ENCODE measurements at places on chromosomes 13 and 19.

DNA sequence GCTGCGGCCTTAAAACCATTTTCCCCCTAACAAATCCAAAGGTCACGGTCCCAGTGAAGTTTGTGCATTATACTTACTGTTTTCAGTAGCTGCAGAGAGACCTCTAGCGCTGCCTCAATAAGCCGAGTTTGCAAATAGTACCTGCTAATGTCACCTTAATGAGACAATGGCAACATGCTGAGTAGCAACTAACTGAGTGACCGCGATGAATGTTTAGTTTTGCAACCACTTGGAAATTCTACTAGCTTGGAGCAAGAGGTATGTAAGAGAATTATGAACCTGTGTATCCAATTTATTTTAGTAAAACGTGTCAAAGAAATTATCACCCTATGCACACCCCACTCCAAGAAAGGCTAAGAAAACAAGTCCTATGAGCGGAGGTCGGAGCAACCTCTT is 1.2 kb downstream of the KPNA3 start:
- DNase-seq: peak; percentile 40

DNA sequence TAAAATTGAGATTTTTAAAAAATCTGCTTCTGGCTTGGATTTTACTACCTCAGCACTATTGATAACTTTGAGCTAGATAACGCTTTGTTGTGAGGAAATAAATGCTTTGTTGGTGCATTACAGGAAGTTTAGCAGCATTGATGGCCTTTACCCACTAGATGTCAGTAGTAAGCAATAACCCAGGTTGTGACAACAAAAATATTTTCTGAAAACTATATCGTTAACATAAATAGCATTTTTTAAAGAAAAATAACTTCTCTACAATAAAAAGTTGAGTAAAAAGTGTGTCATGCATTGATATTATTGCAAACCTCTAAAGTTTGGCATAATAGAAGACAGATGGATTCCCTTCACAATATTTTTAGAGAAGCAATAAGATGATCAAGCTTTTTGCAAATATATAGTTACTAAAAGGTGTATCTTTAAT is 1246.5 kb downstream of the UQCRFS1 start:
- no peak for DNase-seq

- peak; percentile 38 for DNase-seq
Measured at GRCh38 chr13:73717632-73718031, 416.6 kb downstream of the KLF12 start.

GRCh38 chr13:26952551-26953143 is 192.1 kb upstream of the GPR12 start:
- no peak for DNase-seq

DNA sequence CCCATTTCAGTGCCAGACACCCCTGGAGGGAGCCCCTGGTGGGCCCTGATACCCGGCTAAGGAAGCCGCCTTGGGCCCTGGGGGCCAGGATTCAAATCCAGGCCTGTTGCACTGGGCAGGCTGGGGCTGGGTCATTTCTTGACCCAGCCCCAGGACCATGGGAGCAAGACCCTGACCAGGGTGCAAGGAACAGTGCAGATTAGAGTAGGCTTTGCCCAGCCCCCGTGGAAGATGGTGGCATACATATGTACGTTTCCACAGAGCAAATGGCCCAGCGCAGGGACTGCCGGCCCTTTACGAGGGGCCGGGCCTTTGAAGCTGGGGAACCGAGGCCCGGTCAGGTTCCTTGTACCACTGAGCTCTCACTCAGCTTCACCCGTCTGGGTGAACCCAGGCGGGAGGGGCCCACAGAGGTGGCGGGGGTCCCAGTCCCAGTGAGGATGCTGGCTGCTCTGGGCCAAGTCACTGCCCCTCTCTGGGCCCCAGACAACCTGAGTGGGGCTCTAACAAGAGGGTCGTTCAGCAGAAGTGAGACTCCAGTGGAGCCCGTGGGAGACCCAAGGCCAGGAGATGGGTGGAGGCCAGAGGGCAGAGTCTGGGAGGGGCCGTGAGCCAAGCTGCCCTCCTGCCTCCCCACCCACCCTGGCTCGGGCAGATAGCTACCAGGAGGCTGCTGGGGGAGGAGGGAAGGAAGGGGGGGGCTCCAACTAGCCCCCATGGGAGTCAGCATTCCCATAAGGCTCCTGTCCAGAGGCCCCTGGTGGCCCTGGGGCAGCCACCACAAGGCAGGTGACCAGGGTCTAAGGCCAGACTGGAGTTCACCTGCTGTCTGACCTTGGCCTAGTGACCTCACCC is 2.7 kb downstream of the MKNK2 start:
- no peak for DNase-seq

GRCh38 chr13:109720758-109721184 is 65.6 kb downstream of the IRS2 start:
- DNase-seq: no peak

DNA sequence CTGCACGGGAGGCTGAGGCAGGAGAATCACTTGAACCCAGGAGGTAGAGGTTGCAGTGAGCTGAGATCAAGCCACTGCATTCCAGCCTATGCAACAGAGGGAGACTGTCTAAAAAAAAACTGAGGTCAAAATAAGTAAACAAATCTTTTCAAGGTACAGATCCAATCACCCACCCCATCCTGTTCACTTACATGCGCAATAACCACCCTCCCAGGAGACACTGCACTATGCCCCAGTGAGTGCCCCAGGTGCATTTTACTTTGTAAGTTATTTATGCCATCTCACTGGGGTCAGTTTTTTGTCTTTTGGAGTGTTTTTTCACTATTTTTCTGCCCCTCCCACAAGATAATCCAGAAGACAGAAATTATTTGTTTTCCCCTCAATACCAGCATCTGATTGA is 6.9 kb upstream of the ZNF253 start:
- DNase-seq: no peak

DNA sequence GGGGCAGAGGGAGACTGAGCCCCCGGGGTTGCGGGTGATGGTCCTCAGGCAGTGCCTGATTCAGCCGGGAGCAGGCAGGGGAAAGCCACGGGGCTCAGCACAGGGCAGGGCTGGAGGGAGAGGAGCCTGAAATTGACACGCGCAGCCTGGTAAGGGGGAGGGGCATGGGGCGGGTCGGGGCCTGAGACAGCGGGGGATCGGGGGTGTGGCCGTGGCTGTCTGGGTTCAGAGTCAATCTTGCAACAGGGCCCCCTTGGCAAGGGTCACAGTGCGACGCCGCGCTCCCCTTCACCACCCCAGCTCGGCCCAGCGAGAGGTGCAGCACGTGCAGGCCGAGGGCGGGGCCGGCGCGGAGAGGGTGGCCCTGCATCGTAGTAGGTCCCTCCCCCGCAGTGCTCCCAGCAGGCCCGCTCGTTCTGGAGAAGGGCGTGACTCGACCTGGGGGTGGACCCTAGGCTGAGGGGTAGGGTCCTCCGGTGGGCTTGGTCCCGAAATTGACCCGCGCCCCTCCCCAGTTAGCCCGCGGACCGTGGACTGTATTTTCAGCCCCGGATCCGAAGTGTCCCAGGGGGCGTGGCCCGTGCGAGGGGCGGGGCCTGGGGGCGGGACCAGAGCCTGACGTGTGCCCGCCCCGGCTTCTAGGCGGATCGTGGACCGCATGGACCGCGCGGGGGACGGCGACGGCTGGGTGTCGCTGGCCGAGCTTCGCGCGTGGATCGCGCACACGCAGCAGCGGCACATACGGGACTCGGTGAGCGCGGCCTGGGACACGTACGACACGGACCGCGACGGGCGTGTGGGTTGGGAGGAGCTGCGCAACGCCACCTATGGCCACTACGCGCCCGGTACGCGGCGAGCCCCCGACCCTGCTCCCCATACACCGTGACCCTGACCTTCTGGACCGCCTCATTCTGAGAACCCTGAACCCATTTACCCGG is 6.0 kb downstream of the RCN3 start:
- peak; percentile 87 for DNase-seq

- no peak for DNase-seq
Measured at GRCh38 chr19:23769691-23770468, 11.2 kb upstream of the ZNF681 start.

DNA sequence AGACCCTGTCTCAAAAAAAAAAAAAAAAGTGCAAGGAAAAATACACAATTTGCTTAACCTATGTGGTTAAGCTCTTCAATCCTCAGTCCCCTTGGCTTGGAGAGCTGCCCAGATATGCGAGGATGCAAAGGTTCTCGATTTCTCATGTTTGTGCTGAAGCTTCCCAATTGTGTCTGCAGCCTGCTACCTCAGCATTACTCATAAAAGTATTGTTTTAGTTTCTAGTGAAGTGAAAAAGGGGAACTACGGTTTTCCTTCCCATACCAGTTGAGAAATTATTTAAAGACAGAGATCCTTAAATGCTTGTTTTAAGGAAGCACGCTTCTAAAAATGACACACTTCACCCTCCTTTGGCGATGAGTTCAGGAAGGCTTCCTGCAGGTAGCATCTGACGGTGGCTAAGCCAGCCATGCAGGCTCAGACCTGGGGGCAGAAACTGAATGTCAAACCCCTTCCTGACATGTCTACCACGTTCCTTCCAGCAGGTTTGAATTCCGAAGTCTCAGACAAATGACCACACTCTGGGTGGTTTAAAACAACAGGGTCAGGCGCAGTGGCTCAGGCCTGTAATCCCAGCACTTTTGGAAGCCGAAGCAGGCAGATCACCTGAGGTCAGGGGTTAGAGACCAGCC is 47.9 kb downstream of the RUBCNL start:
- no peak for DNase-seq

Measured in CD4-positive, alpha-beta T cell treated with Interleukin-6 for 4 hours (primary cell).